SIG-M5 (cell line): ENCODE measurements at places on chromosomes 1 and 21.
A peak's percentile ranks its signal among the peaks of the same experiment; 100 is the strongest.

DNA sequence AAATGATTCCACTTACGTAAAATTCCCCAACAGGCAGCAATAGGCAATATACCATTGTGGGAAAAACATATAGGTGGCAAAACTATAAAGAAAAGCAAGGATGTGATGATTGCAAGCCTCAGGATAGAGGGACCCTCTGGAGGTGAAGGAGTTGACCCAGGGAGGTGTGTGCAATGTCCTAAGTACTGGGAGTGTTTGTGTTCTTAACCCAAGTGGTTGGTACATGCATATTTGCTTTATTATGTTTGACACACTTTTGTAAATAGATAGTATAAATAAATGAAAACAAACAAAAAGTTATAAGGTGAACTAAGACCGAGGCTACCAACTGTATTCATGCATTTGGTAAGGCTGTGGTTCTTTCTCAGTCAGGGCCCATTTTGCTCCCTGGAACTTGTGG lies 7.5 kb downstream of the MX1 start:
- DNase-seq: no peak

DNA sequence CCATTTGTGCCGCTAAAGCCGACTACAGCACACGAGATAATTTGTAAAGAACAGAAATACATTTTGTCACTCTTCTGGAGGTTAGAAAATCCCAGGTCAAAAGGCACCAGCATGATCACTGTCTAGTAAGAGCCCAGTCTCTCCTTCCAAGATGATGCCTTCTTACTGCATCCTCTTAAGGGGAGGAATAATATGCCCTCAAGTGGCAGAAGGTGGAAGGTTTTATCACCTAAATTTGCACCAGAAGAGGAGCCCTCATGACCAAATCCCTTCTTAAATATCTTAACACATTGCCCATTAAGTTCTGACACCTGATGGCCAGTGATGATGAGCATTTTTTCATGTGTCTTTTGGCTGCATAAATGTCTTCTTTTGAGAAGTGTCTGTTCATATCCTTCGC lies 326.7 kb upstream of the RGS18 start:
- DNase-seq: no peak

DNA sequence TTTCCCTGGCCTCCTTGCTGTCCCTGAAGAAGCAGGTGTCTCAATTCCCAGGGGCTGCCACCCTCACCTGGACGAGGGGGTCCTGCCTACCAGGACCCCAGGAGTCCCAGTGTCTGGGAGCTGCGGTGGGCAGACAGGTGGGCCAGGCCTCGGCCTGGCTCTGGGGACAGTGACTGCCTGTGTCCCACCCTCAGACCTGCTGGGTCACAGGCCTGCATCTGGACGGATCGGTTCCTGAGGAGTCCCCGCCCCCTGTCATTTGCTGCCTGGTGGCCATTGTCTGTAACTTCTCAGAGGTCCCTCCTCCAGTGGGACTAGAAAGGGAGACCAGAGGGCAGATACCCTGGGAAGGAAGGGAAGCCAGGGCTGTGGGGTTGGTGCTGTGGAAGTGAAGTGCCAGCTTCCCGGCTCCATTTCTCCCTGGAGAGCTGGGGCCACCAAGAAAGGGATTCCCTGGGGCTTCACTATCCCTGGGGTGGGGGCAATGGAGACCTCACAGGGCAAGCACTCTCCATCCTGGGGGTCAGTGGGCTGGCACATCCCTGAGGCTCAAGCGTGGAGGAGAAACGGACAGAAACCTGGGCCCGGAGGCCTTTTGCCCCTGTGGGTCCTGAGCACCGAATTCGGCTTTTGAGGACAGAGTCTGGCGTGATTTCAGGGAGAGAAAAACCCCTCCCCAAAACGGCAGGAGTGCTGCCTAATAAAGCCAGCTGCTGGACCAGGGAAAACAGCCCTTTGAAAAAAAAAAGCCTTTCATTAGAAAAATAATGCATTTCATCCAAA lies 157.3 kb downstream of the PEX14 start:
- DNase-seq: no peak

GRCh38 chr1:34425785-34426184 lies 249.1 kb downstream of the C1orf94 start:
- no peak for DNase-seq

DNA sequence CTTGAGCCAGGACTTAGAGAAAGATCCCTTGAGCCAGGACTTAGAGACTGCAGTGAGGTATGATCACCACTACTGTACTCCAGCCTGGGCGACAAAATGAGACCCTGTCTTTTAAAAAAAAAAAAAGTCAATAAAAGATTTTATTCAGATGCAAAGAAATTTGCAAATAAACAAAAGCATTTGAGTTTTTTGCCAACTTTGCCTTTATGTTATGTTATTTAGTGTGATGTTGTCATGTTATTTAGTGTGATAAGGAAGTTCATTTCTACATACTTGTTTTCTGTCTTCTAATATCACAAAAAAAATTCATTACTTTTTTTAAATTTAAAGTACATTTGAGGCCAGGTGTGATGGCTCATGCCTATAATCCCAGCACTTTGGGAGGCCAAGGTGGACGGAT lies 9.0 kb downstream of the RAD54L start:
- DNase-seq: no peak

- no peak for DNase-seq
These were observed 23.4 kb upstream of the PDE9A start for GRCh38 chr21:42629933-42630589.

DNA sequence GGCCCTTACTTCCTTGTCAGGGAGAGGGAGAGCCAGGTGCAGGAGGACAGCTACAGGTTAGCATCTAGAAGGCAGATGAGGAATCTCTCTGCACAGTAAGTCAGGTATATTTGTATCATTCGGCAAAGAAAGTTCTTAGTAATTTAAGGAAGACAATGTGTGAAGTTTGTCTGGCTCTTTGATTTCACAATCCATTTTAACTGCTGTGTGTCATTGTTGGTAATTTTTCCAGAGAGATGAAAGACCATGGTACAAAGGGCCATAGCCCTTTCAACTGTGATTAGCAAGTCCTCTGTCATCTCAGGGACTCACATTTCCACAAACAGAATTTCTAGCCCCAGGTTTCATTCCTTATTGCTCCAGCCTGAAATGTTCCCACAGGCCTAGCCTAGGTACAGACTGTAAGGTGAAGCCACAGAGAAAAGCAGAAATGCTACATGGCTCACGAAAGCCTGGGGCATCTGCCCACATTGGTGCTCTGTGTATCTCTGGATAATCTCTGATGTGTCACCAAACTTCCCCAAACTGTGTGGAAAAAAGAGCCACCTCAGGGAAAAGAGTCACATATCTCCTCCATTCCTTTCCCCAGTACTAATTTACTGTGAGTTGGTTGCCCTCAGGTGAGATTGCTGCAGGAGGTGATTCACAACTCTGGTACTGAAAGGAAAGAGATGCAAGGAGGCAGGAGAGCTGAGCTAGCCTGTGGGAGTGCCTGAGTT lies 70.6 kb downstream of the SYT6 start:
- no peak for DNase-seq

DNA sequence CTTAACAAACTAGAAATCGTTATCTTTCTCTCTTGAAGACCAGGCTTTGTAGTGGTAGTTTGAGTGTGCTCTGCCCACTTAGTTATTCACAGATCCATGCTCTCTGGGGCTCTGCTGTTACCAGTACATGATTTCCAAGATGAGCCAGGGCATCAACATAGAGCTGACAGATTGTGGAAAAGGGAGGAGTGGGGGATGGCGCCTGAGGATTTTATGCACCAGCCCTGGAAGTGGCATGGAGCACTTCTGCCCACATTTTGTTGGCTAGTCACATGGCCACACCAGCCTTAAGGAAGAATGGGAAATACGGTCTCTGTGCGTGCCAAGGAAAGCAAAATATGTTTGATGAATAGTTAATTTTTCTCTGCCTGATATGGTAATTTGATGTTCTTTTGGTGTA lies 18.2 kb downstream of the TSNAX start:
- no peak for DNase-seq

DNA sequence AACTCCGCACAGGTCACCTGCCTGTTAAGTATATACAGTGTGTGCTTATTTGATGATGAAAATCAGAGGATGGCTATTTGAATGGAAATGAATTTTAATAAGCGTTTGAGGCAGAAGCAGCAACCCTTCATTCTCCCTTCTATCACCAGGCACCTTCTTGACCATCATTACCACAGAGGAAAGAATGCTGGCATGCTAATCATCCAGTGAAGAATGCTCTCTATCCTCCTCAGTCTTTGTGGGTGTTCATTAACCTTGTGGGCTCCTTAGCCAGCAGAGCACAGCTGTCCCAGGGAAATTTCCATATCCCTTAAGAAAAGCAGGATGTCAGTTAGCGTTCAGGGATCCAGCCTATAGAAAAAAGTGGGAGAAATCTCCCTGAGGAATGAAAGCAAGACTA lies 428.0 kb upstream of the CAMK1G start:
- DNase-seq: no peak

GRCh38 chr1:201065686-201066085 lies 42.2 kb upstream of the KIF21B start:
- no peak for DNase-seq

DNA sequence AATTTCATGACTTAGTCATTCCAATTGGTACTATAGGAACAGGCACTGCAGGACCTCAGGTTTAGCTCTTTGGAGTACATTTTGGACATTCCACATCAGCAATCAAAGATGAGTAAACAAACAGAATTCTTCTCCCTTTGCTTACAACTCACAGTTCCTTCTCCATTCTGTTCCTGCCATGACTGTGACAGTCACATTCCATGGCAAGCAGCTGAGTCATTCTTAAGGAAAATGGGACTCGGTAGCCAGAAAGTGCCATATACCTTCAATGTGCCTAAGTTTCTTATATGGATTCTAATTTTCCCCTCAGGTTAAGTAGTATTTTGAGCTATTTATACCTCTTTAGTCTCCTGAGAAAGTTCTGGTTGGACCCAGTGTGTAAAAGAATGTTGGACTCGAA lies 25.6 kb downstream of the CRCT1 start:
- DNase-seq: no peak

DNA sequence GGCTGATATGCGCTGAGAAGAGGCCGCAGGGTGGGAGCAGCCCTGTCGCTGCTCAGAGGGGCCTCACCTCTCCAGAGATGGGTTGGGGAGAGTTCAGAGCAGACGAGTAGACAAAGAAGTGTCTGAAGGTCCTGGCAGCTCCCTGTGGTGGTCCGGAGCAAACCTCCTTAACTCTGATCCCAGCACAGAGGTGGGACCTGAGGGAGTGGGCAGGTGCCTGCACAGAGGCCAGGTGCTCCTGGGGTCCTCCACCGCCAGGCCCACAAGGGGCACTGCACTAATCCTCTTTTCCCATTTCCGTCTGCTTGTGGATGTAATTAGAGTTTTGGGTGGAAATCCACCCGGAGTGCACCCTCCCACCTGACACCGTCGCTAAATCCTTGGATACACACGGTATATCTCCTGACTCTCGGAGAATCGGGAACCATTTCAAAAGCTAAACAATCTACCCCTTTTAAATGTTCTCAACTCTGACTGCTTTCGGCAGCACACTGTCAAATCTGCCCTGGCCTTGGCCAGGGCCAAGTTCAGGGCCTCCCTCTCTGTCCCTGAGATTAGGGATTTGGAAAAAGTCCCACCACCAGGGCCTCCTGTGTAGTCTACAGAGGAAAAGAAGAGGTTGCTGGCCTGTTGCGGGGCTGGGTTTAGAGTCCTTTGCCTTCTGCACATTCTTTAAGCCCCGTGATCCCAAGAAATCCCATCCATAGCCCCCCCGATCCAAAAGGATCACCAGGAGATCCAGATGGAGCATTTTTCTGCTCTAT lies 22.4 kb downstream of the CASZ1 start:
- no peak for DNase-seq

DNA sequence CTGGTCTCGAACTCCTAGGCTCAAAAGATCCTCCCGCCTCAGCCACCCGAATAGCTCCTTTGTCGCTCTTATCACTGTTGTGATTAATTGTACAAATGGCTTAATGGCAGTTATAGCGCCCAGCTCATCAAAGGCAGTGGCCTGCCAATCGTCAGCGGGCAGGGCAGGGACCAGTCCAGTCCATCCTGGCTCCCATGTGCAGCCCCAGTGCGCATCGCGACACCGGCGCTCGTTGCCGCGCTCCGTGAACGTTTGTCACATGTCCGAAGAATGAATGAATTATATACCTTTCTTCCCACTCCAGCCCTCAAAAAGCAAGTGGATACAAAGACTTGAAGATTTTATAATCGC lies 18.4 kb downstream of the MTX1 start:
- DNase-seq: no peak

GRCh38 chr1:31182352-31182751 lies 57.3 kb downstream of the NKAIN1 start:
- DNase-seq: peak; percentile 19

GRCh38 chr21:34715518-34715917 lies 46.7 kb downstream of the CLIC6 start:
- no peak for DNase-seq

DNA sequence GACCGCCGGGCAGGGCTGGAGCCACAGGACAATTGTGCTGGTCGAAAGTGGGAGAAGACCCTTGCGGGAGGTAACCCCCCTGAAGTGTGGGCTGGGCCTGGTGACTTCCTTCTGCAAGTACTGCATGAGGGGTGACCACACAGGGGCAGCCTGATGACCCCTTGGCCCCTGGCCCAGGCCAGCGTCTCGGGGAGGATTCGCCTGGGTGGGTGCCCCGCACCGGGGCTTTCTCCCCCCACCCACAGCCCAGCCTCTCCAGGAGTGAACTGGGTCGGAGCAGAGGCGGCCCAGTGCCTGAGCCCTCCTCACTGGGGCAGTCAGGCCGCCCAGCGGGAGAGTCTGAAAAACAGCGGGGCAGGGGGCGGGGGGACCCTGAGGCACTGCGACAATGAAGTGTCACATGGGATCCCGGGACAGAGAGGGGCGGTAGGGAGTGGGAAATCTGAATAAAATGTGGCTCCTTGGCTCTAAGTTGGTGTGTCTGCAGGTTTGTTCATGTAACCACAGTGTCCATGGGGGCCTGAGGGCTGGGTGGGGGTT lies 1.6 kb upstream of the DNMT3L start:
- no peak for DNase-seq

DNA sequence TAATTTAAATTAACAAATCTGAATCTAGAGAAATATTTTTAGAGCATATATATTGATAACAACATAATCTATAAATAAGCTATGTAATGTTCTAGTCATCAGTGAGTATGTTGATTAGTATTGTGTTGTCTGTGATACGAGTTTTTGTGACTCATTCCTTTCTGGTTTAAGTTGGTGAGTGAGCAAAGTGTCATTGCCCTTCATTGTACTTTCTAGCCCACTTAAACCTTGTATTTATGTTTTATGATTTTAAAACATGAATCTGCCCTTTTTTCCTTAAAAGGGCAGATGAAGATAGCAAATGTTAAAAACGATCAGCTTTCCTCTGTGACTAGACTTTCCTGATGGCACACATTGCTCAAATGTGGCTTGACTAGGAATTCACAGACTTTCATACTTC lies 38.5 kb downstream of the MACO1 start:
- DNase-seq: no peak

- DNase-seq: no peak
These were observed 3.3 kb upstream of the LGALS8 start for GRCh38 chr1:236520445-236521005.
